ENCODE measurements at places on chromosomes 6 and 20.

DNA sequence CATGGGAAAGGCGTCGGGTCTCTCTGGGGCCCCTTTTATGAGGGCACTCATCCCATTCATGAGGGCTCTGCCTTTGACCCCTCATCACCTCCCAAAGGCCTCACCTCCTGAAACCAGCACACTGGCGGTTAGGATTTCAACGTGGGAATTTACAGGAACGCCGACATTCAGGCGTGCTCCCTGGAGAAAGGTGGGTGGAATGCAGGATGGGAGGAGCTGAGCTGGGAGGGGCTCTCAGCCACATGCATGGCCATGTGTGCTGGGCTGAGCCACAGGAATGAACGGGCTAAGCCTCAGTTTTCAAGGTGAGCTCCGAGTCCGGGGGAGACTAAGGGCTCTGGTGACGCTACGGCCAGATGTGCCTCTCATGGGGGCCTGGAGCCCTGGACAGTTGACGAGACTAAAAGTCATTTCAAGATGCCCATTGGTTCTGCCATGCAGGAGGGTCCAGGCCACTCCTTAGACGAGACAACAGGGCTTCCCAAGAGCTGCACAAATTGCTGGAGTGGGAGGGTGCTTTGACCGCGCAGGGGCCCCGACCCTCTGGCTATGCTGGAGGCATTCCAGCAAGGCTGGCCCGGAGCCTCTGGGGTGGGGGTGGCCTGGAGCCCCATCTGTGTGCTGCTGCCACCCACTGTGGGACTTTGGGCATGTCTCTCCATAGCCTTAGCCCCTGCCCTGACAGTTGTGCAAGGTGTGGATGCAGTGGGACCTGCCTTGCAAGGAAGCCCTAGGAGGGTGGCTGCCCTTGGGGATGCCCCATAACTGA lies 3.8 kb upstream of the ARFGAP1 start:
- no peak for DNase-seq

DNA sequence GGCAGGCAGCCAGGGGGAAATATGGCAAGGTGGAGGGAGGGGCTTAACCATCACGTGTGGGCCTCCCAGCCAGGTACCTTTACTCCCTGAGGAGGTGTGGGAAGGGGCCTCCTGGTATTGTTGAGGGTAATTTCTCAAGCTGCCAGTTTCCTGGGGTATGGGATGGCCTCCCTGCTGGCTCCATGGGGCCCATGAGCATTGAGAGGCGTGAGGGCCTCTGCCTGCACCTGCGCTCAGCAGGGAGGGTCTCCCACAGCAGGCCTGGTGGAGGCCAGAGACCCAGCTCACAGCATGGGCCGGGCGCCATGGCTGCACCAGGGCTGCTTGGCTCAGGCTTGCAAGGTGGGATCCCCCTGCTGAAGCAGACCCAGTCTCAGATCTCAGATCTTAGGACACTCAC lies 113.0 kb downstream of the GRM4 start:
- DNase-seq, result no peak

DNA sequence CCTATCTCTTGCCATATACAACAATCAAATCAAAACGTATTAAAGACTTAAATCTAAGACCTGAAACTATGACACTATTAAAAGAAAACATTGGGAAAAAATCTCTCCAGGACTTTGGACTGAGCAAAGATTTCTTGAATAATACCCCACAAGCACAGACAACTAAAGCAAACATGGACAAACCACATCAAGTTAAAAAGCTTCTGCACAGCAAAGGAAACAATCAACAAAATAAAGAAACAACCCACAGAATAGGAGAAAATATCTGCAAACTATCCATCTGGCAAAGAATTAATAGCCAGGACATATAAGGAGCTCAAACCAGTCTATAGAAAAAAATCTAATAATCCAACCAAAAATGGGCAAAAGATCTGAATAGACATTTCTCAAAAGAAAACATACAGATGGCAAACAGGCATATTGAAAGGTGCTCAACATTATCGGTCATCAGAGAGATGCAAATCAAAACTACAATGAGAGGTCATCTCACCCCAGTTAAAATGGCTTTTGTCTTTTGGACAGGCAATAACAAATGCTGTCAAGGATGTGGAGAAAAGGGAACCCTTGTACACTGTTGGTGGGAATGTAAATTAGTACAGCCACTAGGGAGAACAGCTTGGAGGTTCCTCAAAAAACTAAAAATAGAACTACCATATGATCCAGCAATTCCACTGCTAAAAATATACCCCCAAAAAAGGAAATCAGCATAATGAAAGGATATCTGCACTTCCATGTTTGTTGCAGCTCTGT lies 76.2 kb downstream of the SNX5 start:
- DNase-seq, result no peak

- peak; percentile 82 for DNase-seq
Measured at GRCh38 chr6:44642870-44643522, 255.5 kb downstream of the CDC5L start.

DNA sequence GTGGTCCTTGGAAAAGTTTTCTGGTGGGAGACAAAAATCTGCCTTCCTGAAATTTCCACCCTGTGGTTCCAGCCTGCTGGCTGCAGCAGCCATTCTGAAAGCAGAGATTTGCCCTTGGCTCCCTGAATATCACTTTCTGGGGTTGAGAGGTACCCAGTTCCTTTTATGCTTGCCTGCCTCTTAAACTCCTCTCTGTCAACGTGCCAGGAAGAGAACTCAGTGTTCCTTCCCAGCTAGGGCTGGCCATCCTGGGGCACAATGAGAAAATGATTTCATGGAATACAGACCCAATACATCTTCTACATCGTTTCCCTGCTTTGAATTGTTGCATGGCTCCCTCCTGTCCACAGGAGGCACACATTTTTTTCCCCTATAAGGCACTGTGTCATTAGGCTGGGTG lies 1.6 kb upstream of the DSN1 start:
- no peak for DNase-seq

DNA sequence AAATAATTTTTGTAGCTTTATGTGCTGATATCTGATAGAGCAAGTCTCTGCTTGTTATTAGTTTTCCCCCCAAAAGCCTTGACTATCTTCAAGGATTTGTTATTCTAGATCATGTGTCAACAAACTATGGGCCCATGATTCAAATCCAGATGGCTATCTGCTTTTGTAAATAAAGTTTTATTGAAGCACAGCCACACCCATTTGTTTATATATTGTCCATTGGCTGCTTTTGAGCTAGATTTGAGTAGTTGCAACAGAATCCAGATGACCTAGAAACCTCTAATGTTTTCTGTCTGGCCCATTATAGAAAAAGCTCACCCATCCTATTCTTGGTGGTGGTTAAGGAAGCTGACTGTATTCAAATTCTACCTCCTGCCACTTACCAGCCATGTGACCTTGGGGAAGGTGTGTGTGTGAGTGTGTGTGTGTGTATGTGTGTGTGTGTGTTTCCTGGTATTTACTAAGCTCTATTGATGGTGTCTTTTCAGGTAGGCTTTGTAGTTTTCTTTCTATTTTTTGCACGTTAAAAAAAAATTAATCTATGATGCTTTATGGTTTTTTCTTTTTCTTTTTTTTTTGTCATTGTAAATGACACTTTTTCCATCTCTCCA lies 1.3 kb upstream of the GTSF1L start:
- DNase-seq, result no peak

GRCh38 chr6:150417899-150418826 lies 49.4 kb downstream of the IYD start:
- peak; percentile 72 for DNase-seq

DNA sequence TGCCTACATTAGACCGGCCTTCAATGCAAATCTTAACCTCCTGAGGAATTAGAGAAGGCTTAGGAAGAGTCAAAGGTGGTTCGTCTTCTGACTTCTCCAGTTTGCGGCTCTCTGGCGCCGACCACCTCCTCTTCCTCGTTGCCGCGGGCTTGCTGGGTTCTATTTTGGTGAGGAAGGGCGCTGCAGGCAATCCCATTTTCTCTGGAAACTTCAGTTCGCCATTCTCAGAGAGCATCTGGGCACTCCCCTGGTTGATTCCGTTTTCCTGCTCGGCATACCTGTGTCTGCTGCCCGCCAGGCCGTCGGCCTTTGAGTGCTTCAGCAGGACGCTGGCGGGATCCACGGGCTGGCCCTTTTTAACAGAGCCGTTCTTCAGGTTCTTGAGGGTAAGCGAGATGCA lies 67.9 kb downstream of the GMPR start:
- DNase-seq, result no peak

DNA sequence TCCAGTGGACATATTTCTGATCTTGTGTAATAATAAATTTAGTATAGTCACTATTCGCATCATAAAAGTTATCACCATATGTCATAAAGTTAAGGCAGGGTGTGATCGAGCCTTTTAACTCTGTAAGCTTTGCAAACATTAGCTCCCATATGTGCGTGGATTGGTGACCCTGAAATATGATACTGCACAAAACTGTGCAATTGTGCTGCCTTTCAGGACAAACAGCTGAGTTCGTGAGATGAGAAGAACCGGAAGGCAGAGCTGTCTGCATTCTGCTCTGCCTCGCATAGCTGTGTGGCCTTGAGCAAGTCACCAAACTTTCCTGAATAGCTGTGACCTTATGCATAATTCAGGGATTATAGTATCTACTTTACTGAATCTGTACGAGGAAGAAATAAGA lies 3.2 kb upstream of the PLEKHG1 start:
- no peak for DNase-seq

GRCh38 chr6:162360901-162361567 lies 366.5 kb downstream of the PRKN start:
- no peak for DNase-seq

- DNase-seq, result peak; percentile 16
Measured at GRCh38 chr6:155528982-155529453, 73.4 kb upstream of the NOX3 start.

GRCh38 chr6:15456422-15456821 lies 206.4 kb downstream of the DTNBP1 start:
- no peak for DNase-seq

- DNase-seq, result no peak
Measured at GRCh38 chr6:25012657-25013056, 76.9 kb upstream of the RIPOR2 start.

DNA sequence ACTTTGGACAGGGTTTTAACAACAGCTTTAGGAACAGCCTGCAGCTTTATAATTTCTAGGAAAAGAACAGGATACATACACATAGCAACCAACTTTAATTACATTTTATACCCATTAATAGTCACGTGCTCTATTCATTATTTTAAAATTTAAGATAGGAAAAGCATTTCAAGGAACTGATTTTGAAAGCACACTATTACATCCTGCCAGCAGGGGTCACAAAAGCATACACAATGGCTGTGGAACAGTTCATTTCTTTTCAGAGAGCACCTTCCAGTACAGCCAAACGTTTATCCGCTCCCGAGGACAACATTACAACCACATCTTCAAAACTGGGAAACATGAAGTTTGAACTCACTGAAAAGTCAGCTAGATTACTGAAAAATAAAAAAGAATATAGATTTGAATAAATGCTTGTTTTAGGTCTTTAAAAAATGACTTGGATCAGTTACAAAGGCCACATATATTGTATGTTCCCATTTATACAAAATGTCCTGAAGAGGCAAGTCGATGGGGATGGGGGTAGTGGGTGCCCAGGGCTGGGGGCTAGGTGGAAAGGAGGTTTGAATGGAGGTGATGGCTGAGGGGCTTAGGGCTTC lies 104.6 kb upstream of the EXOC2 start:
- DNase-seq, result peak; percentile 46

GRCh38 chr6:168526841-168527281 lies 85.9 kb downstream of the SMOC2 start:
- DNase-seq, result no peak

DNA sequence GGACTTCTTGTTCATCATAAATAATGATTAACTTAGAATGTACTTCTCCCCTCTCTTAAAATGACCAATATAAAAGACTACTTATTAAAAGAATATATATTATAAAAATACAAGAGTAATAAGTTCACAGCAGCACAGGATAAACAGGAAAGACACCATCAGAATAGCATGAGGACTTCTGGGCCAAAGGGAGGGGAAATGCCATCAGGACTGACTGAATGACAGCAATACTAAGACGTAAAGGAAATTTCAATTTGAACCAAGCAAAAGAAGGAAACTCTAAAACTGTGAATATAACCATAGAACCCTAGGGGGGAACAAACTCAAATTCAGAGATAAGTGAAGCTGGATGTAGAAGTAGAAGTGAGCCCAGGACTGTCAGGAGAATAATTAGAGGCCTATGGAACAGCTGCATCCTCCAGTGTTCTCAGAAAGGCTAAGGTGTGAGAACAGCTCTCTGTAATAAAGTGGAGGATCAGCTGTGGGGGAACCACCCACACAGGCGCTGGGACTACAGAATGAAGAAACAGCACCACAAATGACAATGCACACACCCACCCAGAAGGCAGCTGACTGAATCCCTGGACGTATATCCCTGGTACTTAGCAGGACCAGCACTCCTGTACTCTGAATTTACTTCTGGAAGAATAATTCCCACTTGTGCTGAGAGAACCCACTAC lies 37.8 kb downstream of the ZHX3 start:
- no peak for DNase-seq

DNA sequence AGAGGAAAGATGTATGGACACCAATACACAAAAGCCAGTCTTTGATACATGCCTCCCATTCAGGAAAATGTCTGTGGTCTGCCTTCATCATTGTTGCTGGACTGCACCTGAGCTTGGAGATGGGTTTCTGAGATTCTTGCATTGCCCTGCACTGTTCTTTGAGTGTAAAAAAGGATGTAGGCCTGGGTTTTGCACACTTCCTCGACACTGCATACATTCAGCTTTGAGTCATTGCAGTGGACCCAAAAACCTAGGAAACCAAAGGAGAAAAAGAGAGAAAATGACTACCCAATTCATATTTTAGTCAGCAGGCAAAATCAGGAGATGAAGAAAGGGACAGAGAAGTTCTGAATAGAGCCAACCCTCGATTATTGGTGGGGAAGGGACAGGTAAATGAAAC lies 9.0 kb downstream of the TOMM6 start:
- peak; percentile 41 for DNase-seq

DNA sequence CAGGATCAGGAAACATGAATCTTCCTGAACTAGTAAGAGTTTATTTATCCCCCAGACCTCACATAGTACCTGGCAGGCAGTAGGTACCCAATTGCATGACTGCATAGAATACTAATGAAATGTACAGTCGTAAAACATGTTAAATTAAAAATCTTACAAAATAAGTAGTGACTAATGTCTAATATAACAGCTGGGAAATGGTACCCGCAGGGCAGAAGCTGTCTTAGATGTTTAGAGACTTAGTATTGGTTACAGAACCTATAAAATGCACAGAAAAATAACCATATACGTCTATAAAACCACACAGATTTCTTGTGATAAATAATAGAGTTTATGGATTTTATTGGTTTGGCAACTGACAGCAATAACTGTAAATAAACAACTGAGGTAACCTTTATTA lies 139.1 kb upstream of the GMDS start:
- DNase-seq, result no peak

GRCh38 chr20:63587776-63588591 lies 13.9 kb upstream of the HELZ2 start:
- DNase-seq, result no peak

DNA sequence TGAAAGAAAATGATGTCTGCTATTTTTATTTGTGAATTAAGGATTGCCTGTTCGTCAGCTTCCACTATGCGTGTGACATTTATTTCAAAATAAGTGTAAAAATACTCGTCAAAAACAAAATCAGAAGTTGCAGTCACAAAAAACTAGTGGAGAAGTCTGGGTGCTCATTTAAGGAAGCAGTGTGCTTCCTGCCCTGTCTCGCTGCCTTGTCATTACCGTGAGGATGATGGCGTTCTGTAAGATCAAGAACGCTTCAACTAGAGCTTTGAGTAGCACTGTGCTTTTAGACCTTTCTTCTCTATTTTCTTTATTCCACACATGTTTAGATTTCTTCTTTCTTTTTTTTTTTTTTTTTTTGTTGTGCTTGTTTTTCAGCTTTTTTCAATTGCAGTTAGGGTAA lies 186.9 kb downstream of the TBC1D7 start:
- DNase-seq, result no peak
